ENCODE measurements at places on chromosomes 6 and 20. TPM values are rescaled to one million over a fixed set of nuclear protein-coding genes. Genes with fewer than 3 reads are reported as not detected.

- DNase-seq = no peak
Observed at GRCh38 chr6:49892280-49892679, 25.9 kb upstream of the CRISP1 start.

DNA sequence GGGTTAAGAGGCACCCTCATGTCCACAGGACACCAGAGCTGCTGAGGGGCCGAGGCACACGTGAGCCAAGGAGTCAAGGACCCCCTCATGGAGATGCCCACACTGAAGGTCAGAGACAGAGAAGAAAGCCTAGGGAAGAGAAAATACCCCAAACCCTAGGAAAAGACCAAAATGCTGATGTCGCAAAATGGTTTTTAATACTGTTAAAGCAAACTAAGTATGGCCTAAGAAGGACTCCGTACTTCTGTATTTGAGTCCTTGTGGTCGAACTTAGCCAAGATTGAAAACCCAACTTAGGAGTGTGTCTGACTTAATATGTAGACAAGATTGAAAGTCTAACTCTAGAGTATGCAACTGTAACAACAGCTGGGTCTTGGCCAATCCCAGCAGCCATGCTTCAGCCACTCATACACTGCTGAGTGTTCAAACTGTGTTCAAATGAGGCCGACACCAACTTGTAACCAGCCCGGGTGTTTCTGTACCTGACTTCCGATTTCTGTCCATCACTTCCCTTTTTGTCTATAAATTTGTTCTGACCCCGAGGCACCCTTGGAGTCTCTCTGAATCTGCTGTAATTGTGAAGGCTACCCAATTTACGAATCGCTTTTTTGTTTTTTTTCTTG, 92.6 kb upstream of the AGPAT4 start:
- no peak for DNase-seq

DNA sequence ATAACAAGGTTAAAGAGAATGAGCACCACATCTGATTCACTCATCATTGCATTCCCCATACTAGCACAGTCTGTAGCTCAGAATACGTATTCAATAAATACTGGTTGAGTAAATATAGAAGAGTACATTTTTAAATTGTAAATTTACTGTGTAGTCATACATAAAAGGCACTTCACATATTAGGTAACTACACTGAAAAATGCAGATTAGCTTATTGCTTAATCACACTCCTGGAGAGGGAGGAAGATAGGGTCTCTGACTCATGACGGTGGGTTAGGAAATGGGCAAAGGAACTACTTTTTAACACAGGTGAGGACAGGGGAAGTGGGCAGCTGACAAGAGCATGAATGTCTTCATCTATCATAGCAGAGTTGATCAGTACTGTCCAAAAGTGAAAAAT, 133.2 kb downstream of the TBC1D32 start:
- no peak for DNase-seq

GRCh38 chr6:165701564-165702354, 38.7 kb upstream of the PDE10A start:
- DNase-seq = no peak

- DNase-seq = no peak
Observed at GRCh38 chr6:17628873-17629272, 28.8 kb downstream of the FAM8A1 start.

GRCh38 chr6:32885698-32886286, 31.8 kb downstream of the PSMB9 start:
- peak; percentile 40 for DNase-seq

- no peak for DNase-seq
Observed at GRCh38 chr20:11350126-11351005, 567.3 kb upstream of the BTBD3 start.

DNA sequence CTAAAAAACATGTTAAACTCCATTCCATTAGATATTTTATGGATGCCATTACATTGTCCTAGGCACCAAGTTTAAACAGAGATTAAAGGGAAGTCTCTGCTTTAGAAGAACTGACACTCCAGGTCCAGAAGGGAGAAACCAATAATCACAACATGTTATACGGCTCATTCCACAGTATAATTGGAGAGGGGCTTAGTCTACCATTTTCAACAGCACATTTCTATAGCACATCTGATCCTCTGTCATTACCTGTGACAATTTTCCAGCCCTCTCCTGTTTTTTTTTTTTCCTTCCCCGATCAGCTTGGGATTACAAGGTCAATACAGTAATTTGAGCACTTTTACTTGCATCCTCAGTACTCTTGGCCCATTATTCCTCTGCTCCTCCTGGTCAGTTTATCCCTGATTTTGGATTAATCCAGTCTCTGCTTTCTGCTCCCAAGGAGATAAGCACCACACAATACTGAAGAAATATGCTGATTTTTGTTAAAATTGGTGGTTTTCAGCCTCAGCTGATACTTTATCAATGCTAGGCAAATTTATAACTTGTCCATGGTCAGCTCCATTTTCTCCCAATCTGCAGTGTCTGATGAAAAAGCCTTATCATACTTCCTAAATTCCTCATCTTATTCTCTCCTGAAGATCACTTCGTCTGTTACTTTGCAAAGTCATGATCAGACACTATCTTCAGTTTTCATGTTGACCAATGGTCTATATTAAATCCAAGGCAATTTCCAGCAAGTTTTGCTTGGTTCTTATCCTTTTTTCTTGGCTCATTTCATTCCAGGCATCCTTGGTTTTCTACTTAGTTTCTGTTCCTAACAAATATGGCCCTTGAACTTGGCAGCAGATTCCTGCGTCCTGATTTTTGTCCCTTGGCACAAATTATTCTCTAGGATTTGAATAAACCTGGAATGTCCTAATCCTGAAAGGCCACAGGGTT, 30.8 kb upstream of the SYNCRIP start:
- DNase-seq = no peak

GRCh38 chr6:11460001-11460668, 77.4 kb upstream of the TMEM170B start:
- peak; percentile 45 for DNase-seq

CRIP3 gene
- not detected for total RNA-seq
